Heart right ventricle (tissue), 16 donors: ENCODE measurements at places on chromosomes 7 and 10. TPM values are rescaled to one million over a fixed set of nuclear protein-coding genes. Genes with fewer than 3 reads are reported as not detected.

PDE6C gene
- total RNA-seq: not detected

AZGP1 gene
- 75.9 TPM for total RNA-seq

C7orf25 gene
- 2.8 TPM for total RNA-seq

UNCX gene
- not detected for total RNA-seq

FANK1 gene
- total RNA-seq: 0.89 TPM

MKX gene
- total RNA-seq: 0.09 TPM

CYP2C19 gene
- not detected for total RNA-seq

YKT6 gene
- total RNA-seq: 45.4 TPM

OR9A2 gene
- 0.25 TPM for total RNA-seq

CPA5 gene
- total RNA-seq: not detected

LRRN3 gene
- 0.30 TPM for total RNA-seq

TDRD1 gene
- total RNA-seq: 5.2 TPM

LIPM gene
- total RNA-seq: not detected

ASB10 gene
- 17.5 TPM for total RNA-seq

PAPOLB gene
- 0.17 TPM for total RNA-seq

GPR15LG gene
- total RNA-seq: not detected

EMX2 gene
- total RNA-seq: not detected

ZNF862 gene
- total RNA-seq: 7.4 TPM

SORBS1 gene
- total RNA-seq: 1,234 TPM

AQP1 gene
- 237 TPM for total RNA-seq

CHST12 gene
- total RNA-seq: 16.8 TPM

TAS2R41 gene
- total RNA-seq: not detected

PNLIPRP2 gene
- total RNA-seq: not detected

ITIH5 gene
- total RNA-seq: 15.2 TPM

PRSS2 gene
- not detected for total RNA-seq

LSM5 gene
- 49.8 TPM for total RNA-seq

FXYD4 gene
- total RNA-seq: not detected

MUC3A gene
- 1.1 TPM for total RNA-seq

SPDYE5 gene
- not detected for total RNA-seq

AEBP1 gene
- total RNA-seq: 31.3 TPM

AHR gene
- 38.8 TPM for total RNA-seq

GATA3 gene
- 1.4 TPM for total RNA-seq

PTPRZ1 gene
- 0.09 TPM for total RNA-seq
